ENCODE measurements at places on chromosomes 16 and 17.
A peak's percentile ranks its signal among the peaks of the same experiment; 100 is the strongest.

DNA sequence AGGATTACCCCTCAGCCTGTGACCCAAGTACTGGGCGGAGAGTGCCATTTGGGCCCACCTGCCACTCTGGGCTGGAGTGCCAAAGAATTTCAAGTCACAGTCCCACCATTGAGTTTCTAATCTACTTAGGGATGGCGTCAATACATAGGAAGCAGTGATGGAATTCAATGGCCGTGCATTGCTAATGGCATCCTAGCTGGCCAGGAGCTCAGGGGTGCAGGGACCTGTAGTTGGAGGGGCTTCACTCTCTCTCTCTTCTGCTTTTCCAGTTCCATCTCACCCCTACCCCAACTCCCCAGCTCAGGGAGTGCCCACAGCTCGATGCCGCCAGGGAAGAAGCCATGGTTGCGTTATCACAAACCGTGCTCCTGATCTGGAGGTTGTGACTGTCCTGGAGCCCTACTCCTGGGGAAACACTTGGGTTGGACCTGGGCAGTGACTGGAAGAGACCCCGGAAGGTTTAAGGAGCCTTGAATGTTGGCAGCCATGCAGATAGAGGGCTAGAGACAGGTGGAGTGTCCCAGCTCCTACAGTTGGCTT lies 2.4 kb downstream of the MMP15 start:
- no peak for DNase-seq

DNA sequence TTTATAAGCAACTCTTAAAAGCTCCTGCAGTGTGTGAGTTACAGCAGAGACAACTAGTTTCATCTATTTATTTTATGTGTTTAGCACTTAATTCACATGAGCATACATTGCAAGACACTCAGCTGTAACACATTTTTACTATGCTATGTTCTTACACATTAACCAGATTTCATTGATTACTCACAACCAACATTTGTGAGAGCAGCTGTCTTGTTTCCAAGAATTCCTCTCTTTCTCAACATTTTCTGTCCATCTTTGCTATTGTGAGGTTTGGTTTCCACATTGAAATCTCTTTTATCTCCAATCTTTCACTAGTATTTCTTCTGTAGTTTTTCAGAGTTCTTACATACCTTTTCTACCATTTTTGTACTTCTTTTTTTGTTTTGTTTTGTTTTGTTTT lies 51.2 kb downstream of the COPRS start:
- no peak for DNase-seq

DNA sequence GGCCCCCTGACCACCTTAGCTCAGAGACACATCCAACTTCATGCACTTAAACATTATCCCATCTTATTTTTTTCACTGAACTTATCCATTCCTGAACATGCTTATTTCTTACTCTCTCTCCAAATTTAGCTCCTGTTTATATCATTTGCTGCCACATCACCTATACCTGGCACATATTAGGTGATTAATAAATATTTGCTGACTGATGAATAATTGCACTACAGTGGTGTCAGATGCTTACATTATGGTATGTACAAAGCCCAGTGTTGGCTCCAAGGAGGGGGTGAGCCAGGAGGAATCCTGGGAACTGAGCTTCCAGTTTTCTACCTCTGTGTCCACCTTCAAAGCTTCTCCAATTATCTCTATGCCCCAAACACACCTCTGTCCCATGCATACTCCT lies 124.0 kb upstream of the PMFBP1 start:
- no peak for DNase-seq

- peak; percentile 24 for DNase-seq
Measured at GRCh38 chr17:16492613-16493530, 879 bp upstream of the LRRC75A start.

- no peak for DNase-seq
Measured at GRCh38 chr16:89455178-89455577, 35.2 kb downstream of the ANKRD11 start.

DNA sequence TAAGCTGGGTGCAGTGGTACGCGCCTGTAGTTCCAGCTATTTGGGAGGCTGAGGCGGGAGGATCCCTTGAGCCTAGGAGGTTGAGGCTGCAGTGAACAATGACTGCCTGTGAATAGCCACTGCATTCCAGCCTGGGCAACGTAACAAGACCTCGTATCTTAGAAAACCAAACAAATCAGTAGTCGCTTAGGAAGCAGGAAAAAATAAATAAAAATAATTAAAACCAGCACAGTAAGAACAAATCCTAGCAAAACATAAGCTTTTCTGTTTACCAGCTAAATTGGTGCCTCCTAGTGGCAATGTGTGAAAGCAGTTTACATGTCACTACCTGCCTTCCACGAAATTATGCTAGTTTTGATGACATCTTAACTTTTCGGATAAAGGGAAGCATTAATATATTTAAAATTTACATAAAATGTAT lies 1.3 kb downstream of the ARMC5 start:
- DNase-seq: peak; percentile 47

DNA sequence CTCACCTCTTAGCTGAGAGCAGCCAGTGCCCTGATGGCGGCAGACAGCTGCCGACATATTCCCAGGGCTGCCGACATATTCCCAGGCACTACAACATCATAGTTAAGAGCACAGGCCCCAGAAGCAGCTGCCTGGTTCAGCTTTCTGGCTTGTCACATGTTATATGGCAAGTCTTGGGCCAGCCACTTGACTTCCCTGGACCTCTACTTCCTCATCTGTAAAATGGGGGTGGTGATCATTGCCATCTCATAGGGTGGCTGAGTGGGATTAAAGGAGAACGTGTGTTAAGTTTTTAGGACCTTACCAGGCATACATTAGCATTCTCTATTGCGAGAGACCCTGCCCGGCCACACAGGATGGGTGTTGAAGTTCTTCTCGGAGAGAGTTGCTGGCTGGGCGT lies 19.1 kb downstream of the CDIPT start:
- no peak for DNase-seq

DNA sequence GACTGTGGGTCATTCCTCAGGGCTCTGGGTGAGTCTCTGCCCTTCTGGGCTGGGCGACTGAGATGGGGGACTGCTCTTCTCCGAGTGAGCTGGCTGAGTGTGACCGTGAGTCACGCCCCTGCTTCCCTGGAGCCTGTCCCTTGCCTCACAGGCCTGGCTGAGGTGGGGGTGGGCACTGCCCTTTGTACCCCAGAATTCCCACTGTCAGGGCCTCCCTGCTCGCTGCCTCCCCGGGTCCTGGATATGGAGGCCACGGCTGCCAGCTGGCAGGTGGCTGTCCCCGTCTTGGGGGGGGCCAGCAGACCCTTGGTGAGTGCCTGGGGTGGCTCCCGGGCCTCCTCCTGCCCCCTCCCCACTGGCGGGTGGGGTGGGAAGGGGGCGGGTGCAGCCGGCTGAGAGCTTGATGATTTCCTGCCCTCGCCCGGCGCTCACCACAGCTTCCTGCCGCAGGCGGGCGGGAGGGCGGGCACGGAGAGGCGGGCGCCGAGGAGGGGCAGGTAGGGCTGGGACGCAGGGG lies at the start of gene LAT:
Gene LAT (plus strand): TSS at position 434 of the 517 bp plus-strand sequence. CDS start 366 bp downstream, outside the sequence.
- DNase-seq: no peak

DNA sequence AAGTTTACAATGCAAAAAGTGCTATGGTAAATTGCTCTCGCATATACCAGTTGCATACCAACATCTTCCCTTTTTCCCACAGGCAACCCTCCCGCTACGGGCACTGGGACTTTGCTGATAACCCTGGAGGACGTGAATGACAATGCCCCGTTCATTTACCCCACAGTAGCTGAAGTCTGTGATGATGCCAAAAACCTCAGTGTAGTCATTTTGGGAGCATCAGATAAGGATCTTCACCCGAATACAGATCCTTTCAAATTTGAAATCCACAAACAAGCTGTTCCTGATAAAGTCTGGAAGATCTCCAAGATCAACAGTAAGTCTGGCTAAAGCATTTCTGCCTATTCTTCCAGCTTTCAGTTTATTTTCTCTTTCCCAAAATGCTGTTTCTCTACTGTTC lies 27.9 kb upstream of the HSBP1 start:
- no peak for DNase-seq

GRCh38 chr16:4244254-4245076 lies 2.6 kb upstream of the SRL start:
- DNase-seq: peak; percentile 99
